ENCODE measurements at places on chromosomes 13 and 19. TPM values are rescaled to one million over a fixed set of nuclear protein-coding genes. Genes with fewer than 3 reads are reported as not detected.

Gene RGL3
- polyA plus RNA-seq, result not detected

Gene TMIGD2
- polyA plus RNA-seq, result 0.26 TPM

Gene PRR19
- 0.38 TPM for polyA plus RNA-seq

Gene CADM4
- 0.31 TPM for polyA plus RNA-seq

Gene NAPSA
- polyA plus RNA-seq, result 1.3 TPM

DNA sequence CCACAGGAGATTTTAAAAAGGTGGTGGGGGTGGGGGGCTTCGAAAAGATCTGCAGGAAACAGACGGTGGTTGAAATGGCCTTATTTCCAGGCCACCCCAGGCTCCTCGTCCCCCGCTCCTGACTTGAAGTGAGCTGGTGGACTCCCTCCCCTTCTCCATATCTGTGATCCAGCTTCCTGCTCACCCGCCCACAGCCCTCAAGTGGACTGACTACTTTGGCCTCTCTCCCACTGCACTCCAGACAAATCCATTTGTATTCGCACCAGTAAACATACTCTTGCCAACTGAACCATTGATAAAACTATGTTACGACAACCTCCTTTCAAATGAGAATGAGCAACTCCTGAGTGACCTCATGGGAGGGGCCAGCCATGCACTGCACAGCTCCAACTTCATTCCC is 259.5 kb downstream of the COL4A1 start:
- no peaks in the 10 kb centered on the region for H3K36me3 ChIP-seq
- no peak for DNase-seq
- H3K27ac ChIP-seq, result no peak overlapping the region

GRCh38 chr19:33621065-33621785 is 528 bp upstream of the CHST8 start:
- H3K27me3 ChIP-seq, result peaks cover 19% of the 10 kb centered on the region
- no peaks in the 10 kb centered on the region for H3K4me1 ChIP-seq
- DNase-seq, result no peak
- no peak overlapping the region for H3K27ac ChIP-seq
- no peaks in the 10 kb centered on the region for H3K36me3 ChIP-seq
- no peak overlapping the region for H3K4me3 ChIP-seq

DNA sequence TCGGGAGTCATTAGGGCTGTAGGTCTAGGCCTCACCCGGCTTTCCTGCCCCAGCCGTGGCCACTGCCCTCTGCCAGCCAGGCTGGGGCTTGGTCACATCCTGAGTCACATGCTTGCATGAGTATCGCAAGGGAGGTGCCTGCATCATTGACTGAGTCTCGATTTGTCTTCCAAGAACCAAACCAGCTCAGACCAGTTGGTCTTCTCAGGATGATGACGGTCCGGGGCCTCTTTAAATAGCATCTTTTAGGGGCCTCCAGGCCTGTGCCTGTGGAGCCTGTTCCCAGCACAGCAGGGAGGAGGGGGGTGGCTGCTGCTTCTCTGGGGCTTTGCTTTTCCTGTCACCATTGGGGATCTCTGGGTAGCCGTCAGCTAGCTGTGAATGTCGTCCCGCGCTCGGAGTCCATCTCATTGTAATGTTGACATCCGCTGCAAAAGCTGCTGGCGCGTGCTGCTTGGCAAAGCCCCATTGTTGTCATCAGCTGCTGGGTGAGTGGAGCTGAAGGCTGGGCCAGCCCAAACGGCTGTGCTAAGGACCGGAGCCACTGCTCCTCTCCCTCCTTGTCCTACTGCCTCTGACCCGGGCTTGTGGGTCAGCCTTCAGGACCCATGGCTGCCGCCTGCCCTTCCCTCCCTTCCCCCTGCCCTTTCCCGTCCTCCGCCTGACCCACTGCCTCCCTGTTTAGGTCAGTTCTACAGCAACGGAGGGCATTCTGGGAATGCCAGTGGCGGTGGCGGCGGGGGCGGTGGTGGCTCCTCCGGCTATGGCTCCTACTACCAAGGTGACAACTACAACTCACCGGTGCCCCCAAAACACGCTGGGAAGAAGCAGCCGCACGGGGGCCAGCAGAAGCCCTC is 14.3 kb upstream of the QTRT1 start:
- H3K4me1 ChIP-seq, result no peaks in the 10 kb centered on the region
- DNase-seq, result no peak
- no peaks in the 10 kb centered on the region for H3K27me3 ChIP-seq
- no peak overlapping the region for H3K27ac ChIP-seq

- peaks cover 9% of the 10 kb centered on the region for H3K27me3 ChIP-seq
- peaks cover 63% of the 10 kb centered on the region for H3K4me1 ChIP-seq
- no peaks in the 10 kb centered on the region for H3K36me3 ChIP-seq
Measured at GRCh38 chr13:99421271-99421670, 80.0 kb upstream of the TM9SF2 start.

Data from CD14-positive monocyte (primary cell).